ENCODE measurements at places on chromosomes 12 and 14. TPM values are rescaled to one million over a fixed set of nuclear protein-coding genes. Genes with fewer than 3 reads are reported as not detected.

DNA sequence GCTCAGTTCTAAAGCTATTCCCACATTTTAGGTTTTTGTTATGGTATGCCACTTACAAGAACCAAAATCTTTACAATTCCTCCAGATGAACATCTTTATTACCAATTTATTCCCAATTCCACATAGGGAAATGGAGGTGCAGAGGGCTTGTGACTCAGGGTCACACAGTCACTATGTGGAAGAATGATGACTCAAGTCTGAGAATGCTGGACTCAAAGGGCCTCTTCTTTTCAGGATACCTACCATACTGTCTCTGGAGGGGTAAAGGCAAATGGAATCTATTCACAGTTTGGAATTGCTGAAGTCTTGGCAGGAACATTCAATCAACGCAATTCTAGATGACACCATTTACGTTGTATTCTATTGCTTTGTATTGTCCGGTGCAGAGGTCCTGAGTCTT lies 48.2 kb upstream of the MANSC4 start:
- no peak overlapping the region for H3K4me3 ChIP-seq
- no peaks in the 10 kb centered on the region for H3K4me1 ChIP-seq
- no peak overlapping the region for H3K27ac ChIP-seq
- no peaks in the 10 kb centered on the region for H3K36me3 ChIP-seq
- H3K27me3 ChIP-seq: peaks cover 5% of the 10 kb centered on the region
- no peak for DNase-seq

GRCh38 chr12:57157588-57158173 lies 10.3 kb upstream of the LRP1-AS start:
- H3K27me3 ChIP-seq: peaks cover 12% of the 10 kb centered on the region
- peak; percentile 47 for DNase-seq
- peak overlapping the region; percentile 46 for H3K4me3 ChIP-seq
- H3K4me1 ChIP-seq: peaks cover 27% of the 10 kb centered on the region
- no peak overlapping the region for H3K27ac ChIP-seq

DNA sequence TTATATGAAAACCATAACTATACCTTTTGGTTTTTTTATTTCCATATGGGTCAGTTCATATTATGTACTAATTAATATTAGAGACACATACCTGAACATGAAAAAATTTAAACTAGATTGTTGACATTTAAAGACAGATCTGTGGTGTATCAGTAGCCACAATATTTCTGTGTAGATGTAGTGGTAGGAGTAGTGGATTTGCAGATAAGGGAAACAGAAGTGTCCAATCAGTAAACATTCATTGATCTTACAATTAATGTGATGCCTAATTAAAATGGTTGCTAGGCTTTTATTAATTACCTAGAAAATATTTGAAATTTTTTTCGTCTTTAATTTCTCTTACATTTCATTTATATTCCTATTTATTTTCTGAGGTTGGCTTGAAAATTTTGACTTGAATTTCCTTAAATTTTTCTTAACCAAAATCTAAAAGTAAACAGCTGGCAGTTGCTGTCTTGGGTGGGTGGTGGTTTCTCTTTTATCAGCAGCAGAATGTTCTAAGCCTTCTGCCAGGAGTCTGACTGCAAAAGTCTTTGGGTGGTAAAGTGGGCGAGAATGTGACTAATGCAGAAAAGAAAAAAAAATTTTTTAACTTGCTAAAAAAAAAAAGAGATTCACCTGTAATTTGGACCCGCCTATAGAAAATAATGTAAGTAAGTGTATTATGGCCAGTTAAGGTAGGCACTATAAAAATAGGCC lies 2.4 kb downstream of the FGFR1OP2 start:
- H3K36me3 ChIP-seq: no peaks in the 10 kb centered on the region
- H3K4me3 ChIP-seq: peak overlapping the region; percentile 99
- H3K27ac ChIP-seq: peak overlapping the region; percentile 94
- H3K4me1 ChIP-seq: peaks cover 89% of the 10 kb centered on the region

The TROAP gene
- polyA plus RNA-seq: 1.9 TPM

DNA sequence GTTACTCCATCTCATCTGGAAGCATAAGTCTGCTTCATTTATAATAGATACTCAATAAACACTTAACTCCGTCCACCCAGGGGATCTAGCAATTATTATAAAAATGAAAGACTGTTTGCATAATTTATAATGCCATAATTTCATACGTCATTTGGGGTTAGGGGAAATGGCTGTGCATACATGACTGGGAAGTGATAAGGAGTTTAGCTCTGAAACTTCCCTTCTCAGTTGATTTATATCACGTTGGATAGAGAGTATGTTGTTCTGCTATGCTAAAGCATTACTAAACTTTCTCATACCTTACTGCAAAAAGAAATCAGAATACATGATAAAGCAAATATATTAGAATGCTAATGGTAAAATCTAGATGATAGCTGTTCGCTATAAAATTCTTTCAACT lies 90.4 kb upstream of the DYNC1H1 start:
- H3K4me3 ChIP-seq: no peak overlapping the region
- no peak for DNase-seq
- peak overlapping the region; percentile 76 for H3K27ac ChIP-seq
- peaks cover 6% of the 10 kb centered on the region for H3K36me3 ChIP-seq

DNA sequence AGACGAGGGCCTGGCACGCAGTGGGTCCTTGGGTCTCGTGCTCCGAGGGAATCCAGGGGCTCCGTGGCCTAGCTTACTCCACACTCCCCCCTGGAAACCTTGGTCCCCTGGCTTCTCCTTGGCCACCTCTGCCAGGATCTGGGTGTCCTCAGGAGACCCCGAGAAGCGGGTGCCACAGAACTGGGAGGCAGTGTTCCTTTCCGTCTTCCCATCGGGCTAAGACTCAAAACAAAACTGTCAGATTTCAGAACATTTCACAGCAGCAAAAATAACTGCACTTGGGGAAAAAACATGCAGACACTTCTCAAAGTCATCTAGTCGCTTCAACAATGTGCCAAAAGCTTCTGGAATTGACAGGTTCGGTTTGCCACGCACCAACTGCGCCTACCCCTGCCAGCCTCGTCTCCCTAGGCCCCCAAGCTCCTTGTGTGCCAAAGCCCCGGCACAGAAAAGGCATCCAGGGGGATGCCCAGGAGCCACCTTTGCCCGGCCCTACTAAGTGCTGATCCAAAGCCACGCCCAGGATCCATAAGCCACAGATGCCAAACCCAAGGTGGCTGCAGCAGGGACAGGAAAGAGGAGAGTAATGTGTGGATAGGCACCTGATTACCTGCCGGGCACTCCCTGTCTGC lies 58.4 kb upstream of the DIO3 start:
- H3K36me3 ChIP-seq: no peaks in the 10 kb centered on the region
- H3K4me1 ChIP-seq: no peaks in the 10 kb centered on the region
- H3K27ac ChIP-seq: no peak overlapping the region
- H3K27me3 ChIP-seq: peaks cover 9% of the 10 kb centered on the region

DNA sequence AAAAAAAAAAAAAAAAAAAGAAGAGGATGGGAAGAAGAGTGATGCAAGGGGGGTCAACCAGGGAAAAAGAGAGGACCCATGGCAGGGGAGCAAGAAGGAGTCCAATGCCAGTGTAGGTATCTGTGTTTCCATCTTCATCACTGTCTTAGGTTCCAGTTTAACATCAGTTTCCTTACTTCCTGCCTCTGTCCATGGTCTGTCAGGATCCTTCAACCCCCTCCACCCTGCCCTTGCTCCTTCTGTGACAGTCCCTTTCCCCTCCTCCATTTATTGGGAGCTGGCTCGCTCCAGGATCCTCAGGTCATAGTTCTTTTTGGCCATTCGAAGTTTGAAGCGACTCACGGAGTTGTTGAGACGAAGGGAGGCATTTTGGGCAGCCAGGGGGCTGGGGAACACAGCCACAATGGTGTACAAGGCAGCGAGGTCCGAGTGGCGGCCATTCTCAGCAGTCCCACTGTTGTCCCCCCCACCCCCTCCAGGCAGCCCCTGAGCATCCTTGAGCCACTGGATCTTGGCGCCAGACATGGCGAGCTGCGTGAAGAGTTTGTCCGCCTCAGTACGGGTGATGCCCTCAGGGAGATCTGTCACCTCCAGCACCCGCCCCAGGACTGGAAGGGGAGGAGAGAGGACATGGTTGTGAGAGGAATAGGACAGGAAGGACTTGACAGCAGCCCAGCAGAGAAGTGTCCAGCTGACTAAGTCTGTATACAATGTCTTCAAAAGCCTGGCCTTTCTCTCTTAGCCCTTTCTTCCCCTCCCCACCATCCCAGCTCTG lies 3.7 kb upstream of the STAC3 start:
- DNase-seq: no peak
- H3K4me3 ChIP-seq: no peak overlapping the region
- no peaks in the 10 kb centered on the region for H3K27me3 ChIP-seq
- H3K4me1 ChIP-seq: no peaks in the 10 kb centered on the region
- no peak overlapping the region for H3K27ac ChIP-seq
- peaks cover 17% of the 10 kb centered on the region for H3K36me3 ChIP-seq

The PTPN6 gene
- polyA plus RNA-seq: 294 TPM

DNA sequence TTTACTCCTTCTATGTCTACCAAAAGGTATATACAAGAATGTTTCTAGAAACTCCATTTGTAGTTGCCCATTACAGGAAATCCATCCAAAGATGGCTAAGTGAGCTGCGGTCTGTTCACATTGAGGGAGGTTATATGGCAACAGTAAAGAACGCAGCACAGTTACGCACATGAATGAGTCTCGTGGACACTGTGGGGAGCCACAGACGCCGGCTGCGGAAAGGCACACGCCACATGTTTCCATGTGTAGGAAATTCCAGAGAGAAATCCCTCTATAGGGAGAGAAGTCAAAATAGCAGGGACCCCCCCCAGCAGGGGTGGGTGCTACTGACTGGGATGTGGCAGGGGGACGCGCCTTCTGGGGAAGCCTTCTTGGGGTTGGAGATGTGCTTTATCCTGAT lies 139.0 kb upstream of the NCOR2 start:
- no peak overlapping the region for H3K27ac ChIP-seq
- peaks cover under 1% of the 10 kb centered on the region for H3K4me1 ChIP-seq

The MGAT4C gene
- not detected for polyA plus RNA-seq

The WNT5B gene
- not detected for polyA plus RNA-seq

- no peaks in the 10 kb centered on the region for H3K4me1 ChIP-seq
- H3K27ac ChIP-seq: no peak overlapping the region
- no peaks in the 10 kb centered on the region for H3K36me3 ChIP-seq
These were observed 5.8 kb upstream of the KRT80 start for GRCh38 chr12:52197371-52198231.

The ST8SIA1 gene
- not detected for polyA plus RNA-seq
